Left forelimb (tissue), 1 donor: ENCODE measurements at places on chromosomes 16 and 17.

DNA sequence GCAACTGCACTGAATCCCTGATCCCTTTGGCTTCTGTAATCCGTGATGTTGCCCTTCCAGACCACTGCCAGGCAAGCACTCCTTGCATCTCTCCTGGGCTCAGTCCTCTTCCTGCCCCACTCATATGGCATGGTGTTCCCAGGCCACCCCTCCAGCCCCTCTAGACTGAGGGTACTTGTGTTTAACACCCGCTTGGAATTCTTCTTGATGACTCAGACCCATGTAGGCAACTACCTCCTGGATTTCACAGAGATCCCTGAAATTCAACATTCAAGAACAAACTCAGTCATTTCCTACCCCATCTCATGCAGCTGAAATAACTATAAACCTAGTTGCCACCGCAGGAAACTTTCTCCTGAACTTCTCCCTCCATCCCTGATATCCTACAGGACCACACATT is 541.9 kb upstream of the CDH11 start:
- no peak for DNase-seq

- DNase-seq: no peak
Observed at GRCh38 chr17:12536472-12536871, 129.2 kb upstream of the MYOCD start.

- DNase-seq: no peak
Observed at GRCh38 chr17:45314741-45315647, 1.8 kb downstream of the MAP3K14 start.

GRCh38 chr16:90002759-90003158 is 16.5 kb downstream of the DBNDD1 start:
- DNase-seq: no peak

DNA sequence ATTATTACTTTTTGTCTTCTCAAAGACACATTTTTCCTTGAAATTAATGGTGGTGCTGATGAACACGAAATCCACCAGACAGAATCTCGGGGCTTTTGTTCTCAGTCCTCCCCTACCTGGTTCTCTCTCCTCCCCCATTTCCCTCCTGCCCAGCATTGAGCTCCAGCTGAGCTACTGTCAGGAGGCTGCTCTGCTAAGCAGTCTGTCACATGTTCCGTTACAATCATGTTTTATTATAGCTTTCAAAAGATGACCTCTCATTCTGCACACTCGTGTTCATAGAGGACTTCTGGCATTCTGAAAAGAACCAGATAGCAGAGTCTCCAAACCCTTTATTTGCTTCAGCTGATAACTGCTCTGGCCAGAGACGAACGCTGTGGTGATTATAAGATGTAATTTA is 732.5 kb upstream of the RBFOX1 start:
- DNase-seq: no peak

GRCh38 chr16:24347556-24347955 is 91.4 kb downstream of the CACNG3 start:
- no peak for DNase-seq

GRCh38 chr17:14940938-14941265 is 324.2 kb downstream of the PMP22 start:
- no peak for DNase-seq

GRCh38 chr16:56047307-56048234 is 143.7 kb upstream of the GNAO1 start:
- DNase-seq: no peak

DNA sequence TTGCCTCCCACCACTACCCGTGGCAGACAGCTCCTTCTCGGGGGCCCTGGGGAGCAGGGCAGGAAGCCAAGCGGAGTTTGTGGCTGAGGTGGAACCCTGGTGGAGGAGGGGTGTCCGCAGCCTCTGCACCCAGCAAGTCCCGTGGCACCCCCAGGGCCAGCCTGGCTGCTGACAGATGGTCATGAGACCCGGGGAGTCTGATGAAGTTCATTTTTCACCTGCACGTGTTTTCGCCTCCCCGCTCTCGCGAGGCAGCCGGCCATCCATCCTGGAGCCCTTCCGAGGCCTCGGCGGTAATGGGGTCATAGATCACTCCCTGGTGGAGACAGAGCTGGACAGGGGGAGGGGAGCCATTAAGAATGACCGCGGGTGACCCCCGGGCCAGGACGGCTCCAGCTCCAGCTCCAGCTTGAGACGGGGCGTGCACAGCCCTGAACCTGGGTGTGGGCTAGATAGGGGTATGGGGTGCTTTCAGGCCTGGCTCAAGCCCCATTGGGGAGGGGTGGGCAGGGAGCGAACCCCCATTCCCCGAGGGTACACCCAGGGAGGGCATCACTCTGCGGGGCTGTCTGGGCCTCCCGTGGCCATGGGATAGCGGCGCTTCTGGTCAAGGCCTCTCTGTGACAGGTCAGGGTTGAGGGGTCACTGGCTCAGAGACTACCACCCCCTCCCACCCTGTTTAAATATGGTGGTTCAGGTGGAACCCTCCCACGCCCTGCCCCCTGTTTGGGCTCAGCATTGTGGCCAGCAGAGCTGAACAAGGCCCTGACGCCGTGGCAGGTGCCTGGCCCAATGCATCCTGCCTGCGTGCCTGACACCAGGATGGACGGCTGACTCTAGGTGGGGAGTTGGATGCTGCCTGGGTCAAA is 227.4 kb upstream of the GSE1 start:
- DNase-seq: no peak

GRCh38 chr16:57388359-57389086 is 16.0 kb upstream of the CCL17 start:
- no peak for DNase-seq

- DNase-seq: no peak
Observed at GRCh38 chr17:53724726-53725125, 98.0 kb upstream of the KIF2B start.

- DNase-seq: no peak
Observed at GRCh38 chr16:47916266-47916665, 239.5 kb downstream of the ABCC12 start.

GRCh38 chr16:9039210-9039609 is 52.2 kb upstream of the HAPSTR1 start:
- DNase-seq: no peak

- DNase-seq: no peak
Observed at GRCh38 chr17:75155191-75155601, 884 bp upstream of the JPT1 start.

GRCh38 chr17:68542698-68543463 is 30.7 kb downstream of the PRKAR1A start:
- no peak for DNase-seq

DNA sequence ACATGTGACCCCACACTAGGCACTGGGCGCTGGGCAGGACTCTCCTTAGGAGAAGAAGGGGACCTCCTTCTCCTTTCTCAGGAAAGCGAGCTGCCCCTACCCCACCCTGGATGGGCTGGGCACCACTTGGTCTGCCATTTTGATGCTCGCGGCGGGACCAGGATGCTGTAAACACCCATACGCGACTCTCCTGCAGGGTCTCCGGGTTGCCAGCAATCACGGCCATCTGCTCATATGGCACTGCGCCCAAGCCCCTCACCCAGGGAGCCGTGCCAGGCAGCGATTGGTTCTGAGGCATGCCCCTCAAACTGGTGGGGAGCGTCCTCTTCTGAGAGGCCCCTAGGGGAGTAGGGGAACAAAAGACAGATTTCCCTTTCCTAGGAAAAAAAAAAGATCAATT is 99.0 kb downstream of the C16orf78 start:
- peak; percentile 41 for DNase-seq

DNA sequence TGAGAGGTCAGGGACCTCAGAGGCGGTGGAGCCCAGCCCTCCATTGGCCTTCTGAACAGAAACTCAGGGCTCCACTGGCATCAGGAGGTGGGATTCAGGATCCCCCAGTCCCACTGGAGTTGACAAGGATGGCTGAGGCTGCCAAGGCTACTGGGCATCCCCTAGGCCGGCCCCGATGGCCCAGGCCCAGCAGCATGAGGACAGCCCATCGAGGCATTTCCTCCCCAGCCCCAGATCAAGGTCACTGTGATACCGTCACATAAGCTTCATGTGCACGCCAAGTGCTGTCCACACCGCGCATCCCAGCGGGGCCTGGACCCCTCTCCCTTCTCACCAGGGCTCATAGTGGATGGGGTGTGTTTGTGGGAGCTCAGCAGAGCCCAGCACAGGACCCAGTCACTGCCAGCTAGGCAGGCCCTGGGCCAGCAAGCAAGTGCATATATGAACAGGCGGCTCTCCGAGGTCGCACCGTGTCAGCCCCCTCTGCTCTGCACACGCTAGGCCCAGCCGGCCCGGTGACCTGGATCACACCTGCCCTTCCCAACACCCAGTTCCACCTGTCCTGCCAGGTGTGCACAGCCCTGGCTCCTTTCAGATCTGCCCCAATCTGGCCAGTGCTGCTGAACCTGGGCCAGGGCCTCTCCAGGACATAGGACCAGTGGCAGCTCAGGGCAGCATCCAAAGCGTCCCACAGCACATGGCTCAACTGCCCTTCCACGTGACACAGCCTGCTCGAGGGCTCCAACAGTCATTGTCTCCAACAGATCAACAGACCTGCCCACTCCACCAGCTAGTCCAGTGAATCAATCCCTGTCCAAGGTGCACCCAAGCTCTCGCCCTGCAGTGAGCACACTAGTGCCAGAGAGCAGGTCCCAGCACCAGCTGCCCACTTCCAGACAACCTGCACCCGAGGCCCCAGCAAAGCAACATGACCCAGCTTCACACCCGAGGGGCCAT is 32.8 kb upstream of the RASD1 start:
- DNase-seq: no peak

- no peak for DNase-seq
Observed at GRCh38 chr17:1880851-1881630, 51.2 kb downstream of the RPA1 start.

DNA sequence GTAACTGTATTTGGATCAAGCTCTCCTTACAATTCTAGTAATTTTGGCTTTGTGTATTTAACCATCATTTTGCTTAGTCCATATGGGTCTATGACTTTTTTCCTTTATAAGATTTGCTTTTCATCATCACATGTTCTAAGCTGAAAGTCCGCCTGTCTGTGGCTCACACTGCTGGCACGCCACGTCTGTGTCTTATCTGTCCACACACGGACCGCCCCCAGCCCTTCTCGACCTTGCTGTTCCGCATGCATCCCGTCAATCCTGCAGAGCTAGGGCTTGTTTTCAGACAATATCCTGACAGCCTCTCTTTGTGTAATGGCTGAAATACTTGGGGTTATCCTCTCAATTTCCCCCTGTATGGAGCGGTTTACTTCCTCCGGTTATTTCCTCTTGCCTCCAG is 8.4 kb upstream of the ALDH3A1 start:
- no peak for DNase-seq

- no peak for DNase-seq
Observed at GRCh38 chr16:8665529-8665928, 8.9 kb upstream of the ABAT start.

- DNase-seq: no peak
Observed at GRCh38 chr17:78414178-78415162, 36.0 kb downstream of the PGS1 start.

DNA sequence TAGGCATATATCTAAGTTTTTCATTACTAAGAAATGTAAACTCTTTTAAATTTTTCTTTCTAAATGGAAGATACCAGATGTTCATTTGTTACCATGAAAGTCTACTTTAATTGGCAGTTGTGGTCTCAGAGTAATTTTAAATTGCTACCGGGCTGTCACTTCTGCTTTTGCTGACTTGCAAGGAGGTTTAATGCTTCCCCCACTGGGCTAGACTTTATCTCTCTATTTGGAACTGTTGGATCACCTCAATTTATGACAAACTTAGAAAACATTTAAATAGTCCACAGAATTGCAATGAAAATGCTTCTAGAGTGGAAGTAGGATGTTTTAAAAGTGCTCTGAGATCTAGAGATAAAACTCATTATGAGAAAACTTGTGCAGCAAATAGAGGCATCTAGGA is 479.8 kb upstream of the GOT2 start:
- DNase-seq: no peak

DNA sequence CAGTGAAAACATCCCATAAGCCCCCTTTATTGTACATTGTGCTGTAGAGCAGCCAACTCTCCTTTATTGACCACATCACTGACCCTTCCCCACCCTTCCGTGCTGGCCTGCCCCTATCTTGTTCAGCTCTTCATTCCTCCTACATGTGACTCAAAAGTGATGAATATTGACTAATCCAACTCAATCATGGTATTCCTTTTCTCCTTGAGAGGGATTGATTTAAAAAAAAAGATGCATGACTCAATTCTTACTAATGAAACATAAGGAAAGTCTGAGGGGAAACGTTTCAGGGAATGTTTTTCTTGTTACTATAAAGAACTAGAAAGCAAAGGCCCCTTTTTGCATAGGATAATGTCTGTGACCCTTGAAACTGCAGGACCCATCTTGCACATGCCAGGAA is 125.2 kb upstream of the SOX9 start:
- DNase-seq: no peak
